ENCODE measurements at places on chromosomes 5 and 9.
A peak's percentile ranks its signal among the peaks of the same experiment; 100 is the strongest.

DNA sequence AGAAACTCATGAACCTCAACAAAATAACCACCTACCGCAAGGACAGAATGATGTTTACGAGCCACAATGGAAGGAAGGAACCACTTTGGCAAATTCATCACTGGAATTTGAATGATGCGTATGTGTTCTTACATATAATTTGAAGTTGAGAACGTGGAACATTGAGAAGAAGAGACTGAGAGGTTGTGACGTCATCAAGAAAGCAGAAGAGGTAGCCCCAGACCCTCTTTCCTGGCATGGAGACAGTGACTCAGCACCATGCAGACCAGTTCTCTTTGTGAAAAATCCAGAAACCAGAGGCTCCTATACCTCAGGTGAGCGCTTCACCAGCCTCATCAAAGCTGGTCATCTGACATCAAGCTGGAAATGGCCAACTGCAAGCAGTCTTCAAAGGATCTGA is 124.5 kb downstream of the PDZD2 start:
- no peak for DNase-seq

- DNase-seq = no peak
Measured at GRCh38 chr9:96279932-96280331, 22.0 kb downstream of the HSD17B3 start.

DNA sequence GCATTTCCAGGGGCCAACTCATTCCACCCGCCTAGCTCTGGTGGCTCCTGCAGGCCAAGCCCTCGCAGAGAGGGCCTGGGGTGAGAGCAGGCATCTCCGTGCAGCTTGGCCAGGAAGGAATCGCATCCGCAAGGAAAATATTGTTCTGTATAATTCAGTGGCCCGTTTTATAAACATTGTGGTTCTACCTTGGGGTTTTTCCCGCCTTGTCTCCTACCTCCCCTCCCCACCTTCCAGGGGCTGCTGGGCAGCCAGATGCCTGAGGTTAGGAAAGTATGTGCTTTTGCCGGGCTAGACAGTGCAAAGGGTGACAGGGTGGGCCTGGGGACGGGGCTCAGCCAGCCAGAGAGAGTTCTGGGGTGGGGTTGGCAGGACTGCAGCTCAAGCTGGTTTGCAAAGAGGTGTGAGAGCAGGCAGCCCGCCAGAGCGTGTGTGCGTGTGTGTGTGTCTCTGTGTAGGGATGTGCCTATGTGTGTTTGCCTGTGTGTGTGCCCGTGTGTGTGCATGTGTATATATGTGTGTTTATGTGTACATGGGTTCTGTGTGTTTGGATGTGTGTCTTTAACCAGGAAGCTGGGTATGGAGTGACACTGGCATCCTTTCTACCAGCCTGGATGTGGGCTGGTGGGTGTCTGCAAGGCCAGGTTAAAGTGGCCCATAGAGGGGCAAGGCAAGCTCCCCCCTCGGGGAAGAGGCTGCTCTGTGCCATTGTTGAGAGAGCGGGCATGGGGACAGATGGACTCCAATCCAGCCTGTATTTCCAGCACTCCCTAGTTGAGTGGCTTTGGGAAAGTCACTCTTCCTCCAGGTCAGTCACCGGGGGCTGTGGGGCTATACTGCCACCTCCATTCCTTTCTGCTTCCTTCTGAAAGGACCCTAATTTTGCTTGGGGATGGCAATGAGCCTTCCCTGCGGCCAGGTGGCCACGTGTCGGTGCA is 10.6 kb upstream of the SLC2A6 start:
- no peak for DNase-seq

DNA sequence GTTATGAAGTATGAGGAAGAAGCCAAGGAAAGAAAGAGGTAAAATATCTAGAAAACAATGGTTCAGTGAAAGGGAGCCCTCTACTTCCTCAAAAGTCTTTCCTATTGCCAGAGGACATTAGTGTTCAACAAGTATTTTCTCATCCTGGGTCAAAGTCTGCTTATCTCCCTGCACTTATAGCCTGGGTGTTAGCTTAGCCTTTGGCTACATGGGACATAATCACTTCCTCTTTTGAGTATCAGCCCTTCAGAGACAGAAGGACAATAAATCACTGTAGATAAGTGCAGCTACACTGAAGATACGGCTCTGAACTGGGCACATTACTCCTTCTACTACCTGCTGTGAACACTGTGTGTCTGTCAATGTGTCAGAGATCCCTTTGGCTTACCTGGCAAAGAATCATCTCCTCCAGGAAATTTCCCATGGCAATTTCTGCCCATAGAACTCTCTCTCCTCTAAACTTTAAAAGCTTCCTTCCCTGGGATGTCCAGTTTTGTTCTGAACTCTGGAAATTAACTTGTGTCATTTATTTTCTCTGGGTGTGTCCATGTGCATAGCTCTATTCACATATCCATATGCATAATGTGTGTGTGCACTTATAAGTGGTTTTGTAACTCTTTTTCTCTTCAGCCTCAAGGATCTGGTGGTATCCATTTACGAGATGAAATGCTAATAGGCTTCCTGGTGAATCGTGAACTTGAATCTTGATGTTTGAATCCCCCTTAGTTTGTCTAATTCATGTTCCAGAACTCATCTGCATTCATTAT is 30.0 kb upstream of the RECK start:
- DNase-seq = no peak

DNA sequence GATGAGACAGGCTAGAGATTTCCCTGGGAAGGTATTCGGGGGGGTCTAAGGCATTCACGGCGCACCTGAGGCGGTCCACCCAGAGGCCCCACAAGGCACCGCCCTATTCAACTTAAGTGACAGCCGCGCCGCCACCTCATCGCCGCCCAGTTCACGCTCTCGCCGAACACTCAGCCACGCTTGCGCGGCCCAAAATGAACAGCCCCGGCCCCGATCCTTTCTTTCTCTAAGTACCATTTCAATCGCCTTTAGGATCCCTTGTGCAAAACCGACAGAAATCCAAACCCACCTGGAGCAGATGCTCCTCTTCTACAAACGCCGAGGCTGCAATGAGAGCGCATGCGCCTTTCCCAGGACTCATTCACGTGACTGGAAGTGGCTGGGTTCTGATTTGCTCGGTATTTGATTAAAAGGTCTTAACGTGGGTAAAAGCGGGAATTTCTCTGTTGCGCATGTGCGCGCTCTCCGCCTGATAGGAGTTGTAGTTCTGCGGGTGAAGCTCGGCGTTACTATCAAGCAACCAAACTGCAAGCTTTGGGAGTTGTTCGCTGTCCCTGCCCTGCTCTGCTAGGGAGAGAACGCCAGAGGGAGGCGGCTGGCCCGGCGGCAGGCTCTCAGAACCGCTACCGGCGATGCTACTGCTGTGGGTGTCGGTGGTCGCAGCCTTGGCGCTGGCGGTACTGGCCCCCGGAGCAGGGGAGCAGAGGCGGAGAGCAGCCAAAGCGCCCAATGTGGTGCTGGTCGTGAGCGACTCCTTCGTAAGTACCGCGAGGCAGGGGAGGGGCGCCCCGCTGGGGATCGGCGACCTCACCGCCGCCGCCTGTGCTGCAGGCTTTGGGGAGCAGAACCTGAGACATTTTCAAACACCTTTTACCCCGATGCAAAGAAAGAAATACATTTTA is at the start of the genes ARSK and SKIC3:
Gene ARSK (plus strand): TSS at position 455 of the 902 bp plus-strand sequence. CDS start 178 bp downstream, at position 633.
Gene SKIC3 (minus strand): TSS at position 331 of the 902 bp plus-strand sequence. CDS start 7,827 bp downstream, outside the sequence.
- peak; percentile 83 for DNase-seq

- no peak for DNase-seq
Measured at GRCh38 chr9:6600006-6600405, 45.5 kb downstream of the GLDC start.

DNA sequence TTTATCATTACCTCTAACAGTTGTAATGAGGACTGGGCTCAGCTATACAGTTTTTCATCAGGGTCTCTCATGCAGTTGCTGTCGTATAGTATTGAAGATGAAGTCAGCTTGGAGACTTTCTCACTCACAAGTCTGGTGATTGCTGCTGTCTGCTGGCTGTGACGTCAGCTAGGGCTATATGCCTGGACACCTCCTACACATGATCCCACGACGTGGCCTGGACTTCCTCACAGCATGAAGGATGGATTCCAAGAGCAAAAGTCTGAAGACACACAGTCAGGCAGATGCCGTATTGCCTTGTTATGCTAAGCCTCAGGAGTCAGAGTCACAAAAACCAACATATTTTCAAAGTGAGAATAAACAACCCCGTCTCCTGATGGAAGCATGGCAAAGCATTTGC is 193.3 kb downstream of the LURAP1L start:
- DNase-seq = no peak

DNA sequence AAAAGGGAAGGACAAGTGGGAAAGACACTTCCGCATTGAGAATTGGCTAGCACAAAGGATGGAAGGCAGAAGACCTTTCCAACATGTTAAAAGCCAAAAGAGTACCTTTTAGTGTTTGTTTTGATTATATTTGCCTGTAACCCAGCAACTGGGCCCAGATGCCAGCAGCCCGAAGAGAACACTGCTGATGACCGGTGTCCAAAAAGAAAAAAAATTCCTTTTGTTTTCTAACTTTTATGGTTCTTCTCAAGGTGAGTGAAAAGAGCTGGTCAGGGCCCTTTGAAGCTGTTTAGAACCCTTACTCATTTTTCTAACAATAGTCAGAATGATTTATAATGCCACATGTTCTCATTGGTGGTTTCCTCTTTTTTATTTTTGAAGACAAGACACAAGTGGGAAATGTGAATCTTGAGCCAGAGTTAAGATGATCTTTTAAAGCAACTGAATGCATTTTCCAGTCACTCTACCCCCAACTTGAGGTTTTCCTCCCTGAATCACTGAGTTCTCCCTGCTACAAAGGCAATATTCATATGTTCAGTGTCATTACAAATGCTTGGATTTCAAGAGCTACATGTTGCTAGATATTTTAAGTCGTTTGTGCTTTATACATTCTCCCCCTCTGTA is 32.3 kb upstream of the ZNF462 start:
- DNase-seq = no peak

DNA sequence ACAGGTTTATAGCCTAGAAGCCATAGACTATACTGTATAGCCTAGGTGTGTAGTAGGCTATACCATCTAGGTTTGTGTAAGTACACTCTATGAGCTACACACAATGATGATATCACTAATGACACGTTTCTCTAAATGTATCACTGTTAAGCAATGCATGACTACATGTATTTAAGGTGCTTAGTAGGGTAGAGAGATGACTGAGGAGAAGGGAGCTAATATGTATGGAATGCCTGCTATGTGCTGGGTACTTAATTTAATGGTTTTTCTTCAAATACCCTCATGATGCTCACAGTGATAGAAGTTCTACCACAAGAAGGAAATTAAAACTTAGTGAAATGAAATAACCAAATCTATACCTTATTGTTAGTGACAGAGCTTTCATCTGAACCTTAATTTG is 1785.5 kb downstream of the EFNA5 start:
- no peak for DNase-seq

- no peak for DNase-seq
Measured at GRCh38 chr9:111730937-111731567, 63.7 kb downstream of the SHOC1 start.

- no peak for DNase-seq
Measured at GRCh38 chr9:9783711-9784110, 829.1 kb downstream of the PTPRD start.

DNA sequence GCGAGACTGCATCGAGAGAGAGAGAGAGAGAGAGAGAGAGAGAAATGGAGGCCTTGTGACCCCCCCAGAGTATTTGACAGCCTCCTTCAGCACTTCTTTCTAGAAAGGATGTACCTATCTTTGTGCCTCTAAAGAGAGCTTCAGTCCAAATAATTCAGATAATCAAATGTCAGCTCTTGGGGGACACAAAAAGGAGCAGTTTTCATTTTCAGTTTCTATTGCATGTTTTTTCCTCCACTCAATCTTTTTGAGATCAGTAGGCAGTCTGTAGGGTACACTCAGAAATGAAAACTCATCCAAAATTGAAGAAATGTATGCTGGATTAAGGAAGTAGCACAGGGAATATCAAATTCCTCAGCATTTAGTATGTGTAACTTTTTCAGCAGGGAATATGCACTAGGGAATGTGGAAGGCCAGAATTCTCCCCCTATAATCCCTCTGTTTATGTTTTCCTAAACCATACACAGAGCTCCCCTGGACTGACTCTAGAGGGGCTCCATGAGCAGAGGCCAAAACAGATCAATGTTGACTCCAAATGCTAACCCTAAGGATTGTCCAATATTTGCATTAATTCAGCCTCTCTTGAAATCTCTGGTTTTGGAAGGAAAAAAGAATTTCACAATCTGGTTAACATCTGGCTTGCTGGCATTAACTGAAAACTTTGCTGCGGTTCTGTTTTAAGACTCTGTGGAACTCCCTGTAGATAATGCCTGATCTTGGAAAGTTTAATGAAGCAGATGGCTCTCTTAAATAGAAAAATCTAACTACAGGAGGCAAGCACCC is 250.1 kb downstream of the CEMIP2 start:
- DNase-seq = no peak

DNA sequence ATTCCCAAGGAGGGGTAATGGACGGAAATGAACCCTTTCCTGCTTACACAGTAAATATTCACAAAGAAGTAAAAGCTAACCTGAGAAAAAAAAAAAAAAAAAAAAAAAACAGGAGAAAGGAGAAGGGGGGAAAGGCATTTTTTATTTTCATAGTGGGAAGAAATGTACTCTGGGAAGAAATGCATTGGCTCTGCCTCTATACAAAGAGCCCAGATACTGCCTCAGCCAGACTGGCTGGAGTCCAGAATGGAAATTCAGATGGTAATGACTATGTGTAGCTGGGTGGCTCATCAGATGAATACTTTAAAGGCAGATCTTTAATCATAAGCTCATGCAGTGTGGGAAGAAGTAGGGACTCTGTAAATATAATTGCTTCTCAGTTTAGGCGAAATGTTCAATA is 124.9 kb upstream of the ZNF608 start:
- DNase-seq = no peak

- no peak for DNase-seq
Measured at GRCh38 chr9:137506702-137507171, 43.5 kb downstream of the PNPLA7 start.

DNA sequence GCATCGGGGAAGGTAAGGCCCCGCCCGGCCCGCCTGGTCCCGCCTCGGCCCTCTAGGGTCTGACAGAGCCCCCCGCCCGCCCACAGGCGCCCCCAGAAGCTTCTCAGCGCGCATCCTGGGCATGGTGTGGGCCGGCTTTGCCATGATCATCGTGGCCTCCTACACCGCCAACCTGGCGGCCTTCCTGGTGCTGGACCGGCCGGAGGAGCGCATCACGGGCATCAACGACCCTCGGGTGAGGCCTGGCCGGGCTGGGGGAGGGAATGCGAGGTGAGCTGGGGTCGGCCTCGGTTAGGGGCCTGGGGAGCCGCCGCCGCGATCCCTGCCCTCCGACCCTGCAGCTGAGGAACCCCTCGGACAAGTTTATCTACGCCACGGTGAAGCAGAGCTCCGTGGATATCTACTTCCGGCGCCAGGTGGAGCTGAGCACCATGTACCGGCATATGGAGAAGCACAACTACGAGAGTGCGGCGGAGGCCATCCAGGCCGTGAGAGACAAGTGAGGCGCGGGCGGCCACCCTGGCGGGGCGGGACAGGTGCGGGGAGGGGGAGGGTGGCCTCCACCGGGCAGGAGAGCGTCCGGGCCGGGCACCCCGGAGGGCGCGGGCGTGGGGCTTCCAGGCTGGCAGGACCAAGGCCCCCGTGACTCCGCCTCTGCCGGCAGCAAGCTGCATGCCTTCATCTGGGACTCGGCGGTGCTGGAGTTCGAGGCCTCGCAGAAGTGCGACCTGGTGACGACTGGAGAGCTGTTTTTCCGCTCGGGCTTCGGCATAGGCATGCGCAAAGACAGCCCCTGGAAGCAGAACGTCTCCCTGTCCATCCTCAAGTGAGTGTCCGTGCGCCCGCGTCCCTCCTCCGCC is 7.1 kb downstream of the LRRC26 start:
- DNase-seq = no peak
